ENCODE measurements at places on chromosomes 2 and 18.

DNA sequence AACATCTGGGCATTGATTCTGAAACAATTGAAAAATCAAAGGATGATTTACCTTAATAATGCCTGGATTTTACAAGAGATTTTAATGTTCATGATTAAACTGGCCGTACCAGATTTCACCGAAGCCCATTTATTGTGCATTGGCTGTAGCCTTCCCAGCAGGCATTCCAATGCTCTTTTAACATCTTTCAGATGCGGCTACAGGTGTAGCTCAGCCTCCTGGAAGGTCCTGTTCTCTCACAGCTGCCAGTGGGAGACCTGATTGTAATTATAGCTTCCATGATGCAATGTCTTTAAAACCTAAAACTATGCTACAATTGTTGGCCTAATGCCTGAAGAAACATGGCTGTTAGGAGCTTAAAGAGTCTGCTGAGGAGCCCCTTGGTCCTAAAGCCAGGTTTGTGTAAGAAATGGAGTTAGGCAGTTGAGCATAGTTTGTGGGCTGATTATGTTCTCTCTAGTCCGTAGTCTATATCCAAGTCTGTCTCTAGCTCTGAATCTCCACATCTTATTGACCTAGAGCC is 147.4 kb downstream of the CERS6 start:
- no peak for DNase-seq

- DNase-seq, result no peak
Measured at GRCh38 chr2:154600927-154601494, 97.5 kb upstream of the KCNJ3 start.

DNA sequence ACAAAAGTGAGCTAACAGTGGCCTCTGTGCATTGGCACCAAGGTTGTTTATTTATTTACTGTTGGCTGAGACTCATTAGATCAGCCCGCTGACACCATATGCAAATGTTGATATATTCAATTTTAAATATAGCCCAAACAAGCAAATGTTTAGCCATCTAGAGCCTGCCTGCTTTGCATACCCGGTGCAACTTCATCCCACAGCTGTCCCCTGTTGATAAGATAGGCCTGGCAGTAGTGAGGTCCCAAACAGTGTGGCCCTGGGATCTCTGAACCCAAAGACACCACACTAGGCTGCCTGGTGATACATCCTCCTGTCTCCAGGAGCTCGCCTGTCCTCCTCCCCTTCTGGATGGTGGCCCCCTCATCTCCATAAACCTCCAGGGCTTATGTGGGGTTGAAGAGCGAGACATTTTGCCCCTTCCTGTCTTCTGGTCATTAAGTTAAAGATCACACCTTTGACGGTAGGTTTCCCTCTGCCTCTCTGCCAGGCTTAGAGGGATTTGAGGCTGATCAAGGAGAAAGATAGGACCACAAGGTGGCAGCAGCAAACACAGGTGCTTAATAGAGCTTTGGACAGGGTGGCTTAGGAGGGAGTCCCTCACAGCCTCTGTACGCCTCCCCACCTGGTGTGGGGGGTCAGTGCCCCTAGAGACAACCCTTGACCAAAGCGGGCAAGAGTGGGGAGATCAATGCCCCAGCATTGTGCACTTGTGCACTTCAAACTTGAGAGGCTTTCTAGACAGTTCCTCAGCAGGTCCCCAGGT is 23.7 kb upstream of the MYO5B start:
- peak; percentile 2 for DNase-seq

DNA sequence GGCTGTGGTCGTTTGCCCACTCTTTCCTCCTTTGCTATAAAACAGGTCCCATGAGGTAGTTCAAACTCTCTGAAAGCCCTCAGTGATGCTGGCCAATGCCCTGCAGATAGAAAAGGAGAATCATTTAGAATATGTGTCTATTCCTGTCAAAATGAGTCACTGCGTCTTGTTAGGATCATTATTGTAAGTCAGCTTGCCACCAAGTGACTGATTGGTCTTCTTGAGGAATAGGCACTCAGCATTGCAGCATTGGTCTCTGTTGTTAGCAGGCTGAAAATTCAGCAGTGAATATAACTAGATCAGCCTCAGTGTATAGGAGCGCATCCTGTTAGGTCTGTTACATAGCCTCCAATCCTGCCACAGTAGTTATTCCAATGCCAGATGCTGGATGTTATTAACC is 28.9 kb downstream of the PRKRA start:
- no peak for DNase-seq

DNA sequence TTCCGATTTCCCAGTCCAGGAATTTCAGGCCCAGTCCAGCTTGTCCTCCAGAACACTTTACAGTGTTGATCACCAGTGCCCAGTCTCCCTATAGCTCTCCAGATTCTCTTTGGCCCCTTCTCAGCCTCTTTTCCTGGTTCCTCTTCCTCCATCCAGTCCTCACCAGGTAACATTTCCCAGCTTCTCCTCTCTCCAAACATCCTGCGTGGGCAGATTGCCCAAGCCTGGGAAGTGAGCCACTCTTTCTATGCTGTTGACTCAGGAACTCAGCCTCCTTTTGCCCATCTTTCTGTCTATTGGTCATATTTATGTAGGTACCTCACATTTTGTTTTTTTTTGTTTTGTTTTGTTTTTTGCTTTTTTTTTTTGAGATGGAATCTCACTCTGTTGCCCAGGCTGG is 109.4 kb downstream of the LYPD1 start:
- no peak for DNase-seq

- no peak for DNase-seq
Measured at GRCh38 chr2:217033186-217033585, 173.3 kb upstream of the TNP1 start.

- DNase-seq, result no peak
Measured at GRCh38 chr2:36664696-36665076, 31.8 kb upstream of the VIT start.

DNA sequence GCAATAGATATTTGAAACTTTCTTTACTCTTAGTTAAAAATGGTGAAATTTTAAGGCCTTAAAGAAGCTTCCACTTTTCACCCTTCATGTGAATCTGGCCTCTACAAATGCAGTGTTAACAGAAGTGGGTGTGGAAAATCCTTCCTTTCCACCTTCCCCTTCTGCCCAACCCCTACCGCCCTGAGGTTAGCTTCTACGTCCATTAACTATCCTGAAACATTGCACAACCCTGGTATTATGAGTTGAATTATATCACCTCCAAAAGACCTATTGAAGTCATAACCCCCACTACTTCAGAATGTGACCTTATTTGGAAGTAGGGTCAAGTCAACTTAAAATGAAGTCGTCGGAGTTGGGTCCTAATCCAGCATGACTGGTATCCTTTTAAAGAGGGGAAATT is 80.8 kb upstream of the ACSL3 start:
- no peak for DNase-seq

- no peak for DNase-seq
Measured at GRCh38 chr18:45764000-45764686, 40.2 kb downstream of the SLC14A1 start.

DNA sequence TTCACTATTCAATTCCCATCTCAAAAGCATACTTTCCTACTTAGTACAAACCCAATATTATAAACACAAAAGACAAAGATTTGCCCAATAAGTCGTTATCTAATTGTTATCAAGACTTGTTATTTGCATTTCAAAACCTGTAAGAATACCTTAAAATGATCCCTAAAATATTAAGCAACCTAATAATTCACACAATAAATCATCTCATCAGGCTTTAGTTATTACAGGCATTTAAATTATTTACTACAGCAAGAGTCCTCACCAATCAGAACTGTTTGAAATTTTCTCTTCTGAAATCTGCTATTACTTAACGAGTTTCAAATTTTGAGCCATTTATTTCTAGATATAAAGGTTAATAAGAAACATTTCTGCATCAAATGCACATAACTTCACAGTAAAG is 1.6 kb downstream of the CCDC88A start:
- DNase-seq, result no peak

GRCh38 chr2:38835015-38835601 is 40.6 kb downstream of the DHX57 start:
- no peak for DNase-seq

GRCh38 chr18:24486684-24487083 is 26.2 kb downstream of the HRH4 start:
- no peak for DNase-seq

DNA sequence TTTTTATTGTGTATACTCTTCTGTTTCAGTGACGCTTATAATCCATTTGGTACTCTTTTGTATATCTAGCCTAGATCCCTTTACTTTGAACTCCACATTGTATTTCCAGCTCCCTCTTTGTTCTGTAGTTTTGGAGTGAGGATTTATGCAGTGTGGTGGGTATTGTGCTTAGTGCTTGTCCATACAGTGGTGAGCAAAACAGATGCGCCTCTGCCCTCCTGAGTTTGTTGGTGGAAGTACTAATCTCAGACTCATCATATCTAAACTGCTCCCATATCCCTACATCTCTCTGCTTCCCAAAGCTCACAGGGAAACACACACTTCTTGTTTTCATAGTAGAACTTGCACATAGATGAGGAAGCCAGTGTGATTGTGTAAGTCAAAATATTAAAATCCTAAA is 12.1 kb downstream of the PTCD3 start:
- DNase-seq, result no peak

DNA sequence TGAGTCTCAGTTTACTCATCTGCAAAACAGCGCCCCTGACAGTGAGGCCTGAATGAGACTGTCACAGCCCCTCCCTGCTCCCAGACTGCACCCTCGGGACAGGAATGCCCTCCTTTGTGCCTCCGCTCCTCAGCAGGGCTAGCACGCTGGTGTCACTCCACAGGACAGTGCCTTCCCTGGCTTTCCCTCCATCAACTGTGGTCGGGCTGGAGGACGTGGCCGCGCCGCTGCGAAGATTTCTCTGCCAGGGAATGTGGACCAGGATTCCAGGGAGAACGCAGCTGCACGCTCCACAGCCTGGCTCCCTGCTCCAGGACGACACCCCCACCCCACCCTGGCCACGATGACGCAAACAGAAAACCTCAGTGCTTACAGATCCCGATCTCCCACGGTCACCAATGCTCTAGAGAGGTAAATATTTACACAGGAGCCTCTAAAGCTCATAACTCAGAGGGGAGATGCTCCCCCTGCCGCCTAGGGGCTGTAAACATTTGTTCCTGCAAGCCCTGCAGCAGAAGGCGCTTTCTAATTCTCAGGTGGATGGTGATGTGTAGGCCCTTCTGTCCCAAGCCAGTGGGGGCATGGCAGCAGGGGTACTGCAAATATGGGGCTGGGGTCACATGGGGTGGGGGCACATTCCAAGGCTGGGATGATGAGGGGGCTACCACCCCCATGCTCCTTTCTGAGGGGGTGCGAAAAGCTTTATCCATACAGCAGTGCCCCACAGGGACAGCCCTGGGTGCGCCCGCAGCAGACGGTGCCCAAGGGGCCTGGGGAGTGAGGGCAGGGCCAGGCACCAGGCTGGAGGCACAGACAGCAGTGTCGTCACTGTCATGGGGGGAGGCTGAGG is 12.4 kb downstream of the HS6ST1 start:
- no peak for DNase-seq

GRCh38 chr2:136254681-136255080 is 136.7 kb upstream of the CXCR4 start:
- DNase-seq, result no peak

- DNase-seq, result no peak
Measured at GRCh38 chr2:36700311-36700710, 3.8 kb downstream of the VIT start.

Data from stimulated activated CD4-positive, alpha-beta T cell treated with anti-CD3 and anti-CD28 coated beads, Interleukin-1b, Interleukin-23, amount 100 ng/mL, for 1 hour (primary cell).